ENCODE measurements at places on chromosomes 3 and 15. TPM values are rescaled to one million over a fixed set of nuclear protein-coding genes. Genes with fewer than 3 reads are reported as not detected.

The CSPG4 gene
- total RNA-seq: 132 TPM

The ITPKA gene
- 17.3 TPM for total RNA-seq

The GOLGA8K gene
- total RNA-seq: not detected

GRCh38 chr3:3531476-3531875 is 267.8 kb upstream of the LRRN1 start:
- no peak for DNase-seq

DNA sequence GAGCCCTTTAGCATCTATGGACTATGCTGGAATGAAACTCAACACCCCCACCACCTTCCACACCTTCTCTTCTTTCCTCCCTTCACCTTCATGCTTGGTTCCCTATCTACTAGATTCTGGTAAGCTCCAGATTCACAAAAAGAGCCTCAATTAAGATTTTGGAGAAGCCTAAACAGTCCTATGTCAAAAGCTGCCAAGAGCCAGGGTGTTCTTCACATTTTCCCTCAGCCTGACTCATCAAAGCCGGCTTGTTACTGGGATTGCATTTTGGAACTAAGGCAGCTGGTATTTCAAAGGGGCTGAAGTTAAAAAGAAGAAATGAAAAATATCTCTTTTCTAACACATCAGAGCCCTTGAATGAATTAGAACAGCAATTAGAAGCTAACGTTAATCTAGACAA is 247.7 kb downstream of the MYRIP start:
- DNase-seq: no peak

DNA sequence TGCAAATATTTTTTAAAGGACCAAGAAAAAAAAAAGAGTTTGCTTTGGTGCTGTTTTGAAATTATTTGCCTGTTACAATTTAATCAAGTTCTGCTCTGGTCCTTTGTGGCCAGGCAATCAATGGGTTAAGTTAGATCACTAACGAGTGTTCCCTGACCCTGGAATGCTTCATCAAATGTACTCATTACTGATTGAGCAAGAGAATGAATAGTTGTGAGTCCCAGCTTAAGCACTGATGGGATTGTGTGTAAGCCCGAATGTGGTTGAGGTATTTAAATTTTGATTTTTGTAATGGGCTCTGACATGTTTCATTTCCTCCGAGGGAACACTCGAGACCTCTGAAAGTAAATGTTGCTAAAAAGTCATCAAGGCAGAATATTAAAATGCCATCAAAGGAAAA is 699.1 kb downstream of the MCTP2 start:
- DNase-seq: no peak

DNA sequence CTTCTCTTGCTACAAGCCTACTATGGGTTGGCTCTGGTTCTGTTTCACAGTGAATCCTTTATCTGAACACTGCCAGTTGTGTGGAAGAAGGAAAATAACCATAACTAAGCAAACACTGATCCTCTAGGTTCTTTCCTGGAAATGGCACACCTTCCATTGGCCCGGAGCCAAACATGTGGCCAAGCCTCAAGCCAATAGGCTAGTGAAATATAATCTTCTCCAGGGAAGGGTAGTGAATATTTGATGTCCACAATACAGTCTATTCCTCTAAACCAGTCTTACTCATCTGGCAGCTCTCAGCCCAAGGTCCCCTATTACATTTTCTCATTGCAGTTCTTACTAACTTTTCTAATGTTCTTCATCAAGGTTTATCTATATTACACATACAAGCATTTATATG is 921.3 kb downstream of the TUSC7 start:
- no peak for DNase-seq

DNA sequence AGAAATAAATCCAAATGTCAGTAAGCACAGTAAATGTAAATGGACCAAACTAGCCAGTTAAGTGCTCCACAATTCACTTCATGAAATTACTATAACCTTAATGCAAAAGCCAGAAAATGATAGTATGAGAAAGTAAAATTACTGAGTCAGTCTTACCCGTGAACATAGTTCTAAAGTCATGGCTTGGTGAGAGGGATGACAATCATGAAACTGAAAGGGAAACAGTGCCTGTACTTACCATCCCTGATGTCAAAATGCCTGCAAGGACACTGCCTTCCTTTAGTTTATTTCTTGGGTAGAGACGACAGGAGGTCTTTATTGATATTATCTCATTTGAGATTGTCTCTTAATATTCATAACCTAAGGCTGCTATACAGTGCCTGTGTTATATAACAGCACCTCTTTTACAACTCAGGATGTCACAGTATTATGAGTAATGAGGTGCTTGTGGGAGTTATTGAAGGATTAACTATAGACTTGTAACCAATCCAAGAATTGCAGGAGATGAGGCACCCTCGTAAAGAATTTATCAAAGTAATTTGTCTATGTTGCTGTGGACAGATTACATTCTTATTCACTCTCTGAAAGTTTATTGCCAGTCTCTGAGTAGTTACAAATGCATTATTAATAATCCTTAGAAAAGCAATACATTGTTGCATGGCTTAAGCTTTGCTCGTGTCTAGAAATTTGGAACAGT is 142.9 kb upstream of the BFSP2 start:
- DNase-seq: peak; percentile 19

GRCh38 chr15:82870727-82871320 is 61.4 kb downstream of the WHAMM start:
- no peak for DNase-seq

DNA sequence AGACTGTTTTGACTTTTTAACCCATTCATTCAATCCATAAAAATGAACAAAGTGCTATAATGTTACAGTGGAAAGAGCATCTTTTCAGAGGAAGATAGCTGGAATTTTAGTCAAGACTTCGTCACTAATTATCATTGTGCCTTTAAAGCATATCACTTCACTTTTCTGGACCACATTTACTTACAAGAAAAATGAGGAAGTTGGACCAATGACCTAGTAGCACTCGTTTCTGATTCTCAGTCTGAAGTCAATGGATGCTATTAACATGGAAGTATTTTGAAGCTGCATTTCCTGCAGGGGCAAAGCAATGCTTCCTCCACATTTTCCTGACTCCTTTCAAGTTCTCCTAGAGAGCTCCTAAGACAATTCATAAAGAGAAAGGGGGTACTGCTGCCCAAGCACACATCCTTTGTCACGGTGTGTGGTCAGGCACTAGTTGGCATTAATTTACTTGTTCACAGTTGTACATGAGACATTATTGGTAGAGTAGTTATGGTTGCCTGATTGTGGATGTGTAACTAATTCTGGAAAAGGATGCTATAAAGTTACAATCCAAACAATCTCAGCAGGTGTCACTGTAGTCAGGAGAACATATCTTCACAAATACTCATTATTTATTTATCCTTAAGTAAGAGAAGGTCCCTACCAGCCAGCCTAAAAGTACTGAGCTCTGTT is 1049.1 kb downstream of the FHIT start:
- no peak for DNase-seq

DNA sequence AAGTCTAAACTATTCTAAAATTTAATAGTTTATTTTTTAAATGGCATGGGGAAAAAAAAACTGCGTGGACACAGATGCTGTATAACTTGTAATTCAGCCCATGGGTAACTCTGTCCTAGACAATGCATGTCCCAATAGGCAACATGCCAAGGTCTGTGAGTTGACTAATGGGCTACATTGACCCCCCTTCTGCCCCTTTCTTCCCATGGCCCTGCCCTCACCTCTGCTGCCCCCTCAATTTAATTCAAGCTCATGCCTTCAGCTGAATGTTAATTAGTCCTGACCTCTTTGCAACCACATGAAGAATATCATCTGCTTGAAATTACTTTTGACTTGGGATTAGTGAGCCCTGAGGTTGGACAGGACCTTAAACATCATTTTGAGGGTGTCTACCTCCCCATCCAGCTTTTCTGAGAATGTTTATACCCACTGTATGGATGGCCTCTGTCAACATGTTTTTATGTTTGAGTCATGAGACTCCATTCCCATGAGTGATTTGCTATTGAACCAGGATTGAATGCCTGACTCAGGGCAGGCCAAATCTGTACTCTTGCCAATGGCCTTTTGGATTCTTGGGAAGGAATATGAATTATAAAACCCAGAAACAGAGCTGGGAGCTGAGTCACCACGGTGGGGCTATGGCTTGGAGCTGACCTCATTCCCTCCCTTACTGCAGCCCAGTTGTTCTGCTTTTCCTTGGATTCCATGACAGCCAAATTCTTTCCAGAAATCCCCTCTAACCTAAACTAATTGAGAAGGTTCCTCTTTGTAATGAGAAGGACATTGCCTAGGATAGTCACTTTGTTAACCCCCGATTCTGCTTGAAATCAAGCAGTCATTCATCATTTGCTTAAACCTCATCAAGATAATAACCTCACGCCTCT is 33.5 kb upstream of the PDE8A start:
- peak; percentile 50 for DNase-seq
